Dermis lymphatic vessel endothelial cell (primary cell): ENCODE measurements at places on chromosomes 4 and X. TPM values are rescaled to one million over a fixed set of nuclear protein-coding genes. Genes with fewer than 3 reads are reported as not detected.

MAGEA11 gene
- not detected in 2 replicates for total RNA-seq

FHIP1A gene
- total RNA-seq = 0.65 and 1.1 TPM in 2 replicates

EMCN gene
- total RNA-seq = 82.2 and 82.9 TPM in 2 replicates

UCHL1 gene
- total RNA-seq = 13.0 and 71.6 TPM in 2 replicates

EXOC1L gene
- total RNA-seq = not detected in 2 replicates

PPID gene
- 12.9 and 21.7 TPM in 2 replicates for total RNA-seq

SMIM10 gene
- total RNA-seq = 0.69 and 2.5 TPM in 2 replicates

LEF1 gene
- total RNA-seq = 0.17 and 0.22 TPM in 2 replicates

LIMCH1 gene
- 29.8 and 48.2 TPM in 2 replicates for total RNA-seq

CABS1 gene
- total RNA-seq = not detected in 2 replicates

ABRAXAS1 gene
- total RNA-seq = 22.5 and 27.8 TPM in 2 replicates

KCNIP4 gene
- not detected in 2 replicates for total RNA-seq

RADX gene
- 0.09 and 0.22 TPM in 2 replicates for total RNA-seq
